ENCODE measurements at places on chromosomes 16 and 17.

DNA sequence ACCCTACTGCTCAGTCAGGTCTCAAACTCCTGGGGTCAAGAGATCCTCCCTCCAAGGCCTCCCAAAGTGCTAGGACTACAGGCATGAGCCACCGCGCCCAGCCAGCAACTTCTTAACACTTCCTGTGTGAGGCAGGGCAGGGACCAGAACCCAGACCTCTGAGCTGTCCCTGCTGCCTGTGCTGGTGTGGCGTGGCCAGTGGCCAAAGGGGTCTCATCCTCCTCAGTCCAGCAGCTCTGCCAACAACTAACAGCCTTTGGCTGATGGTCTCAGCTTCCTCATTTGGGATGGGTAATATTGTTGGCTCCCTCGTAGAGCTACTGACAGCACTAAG is 1.4 kb upstream of the LLGL1 start:
- no peak for DNase-seq

- no peak for DNase-seq
Measured at GRCh38 chr16:79452671-79453070, 147.9 kb downstream of the MAF start.

- no peak for DNase-seq
Measured at GRCh38 chr16:1036726-1037393, 35.7 kb upstream of the SSTR5 start.

- no peak for DNase-seq
Measured at GRCh38 chr16:8107296-8107695, 483.0 kb downstream of the TMEM114 start.

DNA sequence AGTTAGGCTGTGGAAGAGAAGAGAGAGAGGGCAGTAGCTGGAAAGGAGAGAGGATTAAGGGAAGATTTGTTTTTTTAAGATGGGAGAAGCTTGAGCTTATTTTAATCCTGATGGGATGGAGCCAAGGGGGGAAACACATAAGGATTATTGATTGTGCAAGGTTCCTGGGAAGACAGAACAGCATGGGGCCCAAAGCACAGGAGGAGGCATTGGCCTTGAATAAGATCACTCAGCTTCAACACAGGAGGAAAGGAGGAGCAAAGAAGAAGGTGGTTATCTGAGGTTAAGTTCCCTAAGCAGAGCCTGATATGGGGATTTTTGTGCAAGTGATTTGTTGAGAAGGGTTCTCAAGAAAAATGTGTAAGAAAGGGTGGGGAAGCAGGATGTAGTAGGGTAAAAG is 169.8 kb downstream of the ABCC12 start:
- no peak for DNase-seq

DNA sequence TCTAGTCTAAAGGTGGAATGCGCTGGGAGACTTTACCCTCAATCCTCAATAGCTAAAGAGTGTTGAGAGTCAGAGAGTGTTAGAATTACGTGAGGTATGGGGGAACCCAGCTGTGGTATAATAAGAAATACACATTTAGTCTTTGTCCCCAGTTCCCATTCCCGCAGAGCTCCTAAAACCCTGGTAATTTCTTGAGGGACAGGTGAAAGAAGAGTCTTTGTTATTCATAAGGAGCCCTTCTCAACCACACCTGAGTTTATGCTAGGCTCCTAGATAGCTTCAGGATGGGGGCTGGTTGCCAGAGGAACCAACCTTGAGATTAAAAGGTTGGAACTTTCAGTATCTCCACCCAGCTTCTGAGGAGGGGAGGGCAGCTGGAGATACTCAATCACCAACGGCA is 5.8 kb downstream of the ZNF18 start:
- DNase-seq = no peak

GRCh38 chr16:30904114-30904780 is 7.8 kb downstream of the CTF1 start:
- DNase-seq = no peak

GRCh38 chr16:48347980-48348379 is 37.2 kb downstream of the SIAH1 start:
- DNase-seq = no peak

DNA sequence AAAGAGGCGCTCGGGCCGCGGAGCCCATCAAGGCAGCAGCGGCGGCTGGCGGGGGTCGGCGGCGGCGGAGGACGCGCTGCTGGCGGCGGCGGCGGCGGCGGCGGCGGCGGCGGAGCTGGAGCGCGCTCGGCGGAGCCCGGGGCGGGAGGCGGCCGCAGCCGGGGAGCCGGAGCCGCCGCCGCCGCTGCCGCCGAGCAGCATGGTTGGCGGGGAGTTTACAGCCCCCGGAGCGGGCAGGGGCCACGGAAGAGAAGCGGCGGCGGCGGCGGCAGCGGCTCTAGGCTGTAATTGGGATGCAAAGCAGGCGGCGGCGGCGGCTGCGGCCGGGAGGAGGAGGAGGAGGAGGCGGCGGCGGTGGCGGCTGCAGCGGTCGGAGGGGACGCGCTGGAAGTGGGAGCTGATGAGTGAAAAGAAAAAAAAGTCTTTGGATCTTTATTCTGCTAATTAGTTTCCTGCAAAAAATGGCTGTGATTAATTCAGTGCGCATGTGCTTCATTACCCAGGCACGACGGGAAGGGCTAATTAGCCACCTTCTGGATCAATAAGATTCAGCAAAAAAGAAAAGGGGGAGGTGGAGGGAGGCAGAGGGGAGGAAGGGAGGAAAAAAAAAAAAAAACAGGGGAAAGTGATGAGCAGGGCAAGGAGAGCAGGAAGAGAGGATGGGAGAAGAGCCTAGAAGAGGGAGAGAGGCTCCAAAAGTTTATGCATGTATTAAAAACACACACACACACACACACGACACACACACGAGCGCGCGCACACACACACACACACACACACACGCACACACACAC is 10.9 kb upstream of the ZFHX3 start:
- DNase-seq = no peak

DNA sequence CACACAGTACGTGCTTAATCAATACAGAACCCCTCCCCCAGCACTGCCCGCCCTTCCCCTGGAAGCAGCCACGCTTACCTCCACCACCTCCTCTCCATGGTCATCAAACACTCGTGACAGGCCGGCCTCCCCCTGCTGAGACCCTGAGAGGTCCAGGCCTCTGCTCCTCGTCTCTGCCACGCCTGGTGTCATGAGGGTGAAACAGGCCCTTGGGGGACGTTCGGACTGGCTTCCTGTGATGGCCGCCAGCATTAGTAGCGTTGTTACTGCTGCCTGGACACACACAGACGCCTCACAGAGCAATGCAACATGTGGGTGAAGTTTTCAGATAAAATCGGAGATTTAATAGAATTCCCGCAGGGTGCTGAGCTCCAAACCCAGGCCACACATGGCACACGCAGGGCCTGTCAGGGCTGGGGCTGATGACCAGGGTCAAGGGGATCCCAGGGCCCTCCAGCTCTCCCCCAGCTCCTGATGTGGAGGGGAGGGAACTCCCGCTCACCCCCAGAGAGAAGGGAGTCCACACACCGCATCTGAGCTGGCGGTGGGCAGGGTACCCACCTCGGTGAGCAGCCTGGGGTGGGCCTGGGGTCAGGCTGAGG is 15.9 kb upstream of the SLC38A10 start:
- no peak for DNase-seq

GRCh38 chr16:75206749-75207451 is at the start of gene CTRB2:
CTRB2 (minus strand) TSS chr16:75207161; CDS start chr16:75207141, 20 bp downstream.
- DNase-seq = no peak

- DNase-seq = no peak
Measured at GRCh38 chr16:87471278-87472141, 21.3 kb downstream of the ZCCHC14 start.

Data from kidney capillary endothelial cell (primary cell).